ENCODE measurements at places on chromosomes 4 and X.

DNA sequence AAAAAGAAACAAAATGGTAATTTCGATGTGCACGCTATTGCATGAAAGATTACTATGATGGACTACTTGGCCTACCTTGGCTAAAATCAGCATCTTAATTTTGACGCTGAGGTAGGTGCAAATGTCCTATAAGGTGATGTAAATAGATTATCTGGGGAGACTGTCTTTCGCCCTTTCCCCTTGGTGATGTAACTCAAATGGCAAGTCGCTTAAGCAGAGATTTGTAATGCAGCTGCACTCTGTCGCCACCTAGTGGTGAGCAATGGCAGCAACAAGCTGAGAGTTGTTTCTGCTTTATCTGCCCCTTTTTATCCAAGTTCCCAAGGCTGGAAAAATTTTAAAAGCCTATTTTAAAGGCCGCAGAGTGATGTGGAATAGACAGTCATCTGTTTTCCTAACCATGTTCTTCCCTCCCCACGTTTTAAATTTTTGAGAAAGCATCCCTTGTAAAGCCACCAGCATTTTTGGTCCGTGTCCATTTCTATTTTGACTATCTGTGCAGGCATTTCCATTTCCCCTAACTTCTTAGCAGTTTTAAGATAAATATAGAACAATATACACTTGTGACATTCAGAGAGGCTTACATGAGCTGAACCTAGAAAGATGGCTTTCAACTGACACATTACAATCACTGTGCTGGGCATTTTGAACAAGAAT, 62.4 kb upstream of the PDLIM3 start:
- peak; percentile 68 for DNase-seq

DNA sequence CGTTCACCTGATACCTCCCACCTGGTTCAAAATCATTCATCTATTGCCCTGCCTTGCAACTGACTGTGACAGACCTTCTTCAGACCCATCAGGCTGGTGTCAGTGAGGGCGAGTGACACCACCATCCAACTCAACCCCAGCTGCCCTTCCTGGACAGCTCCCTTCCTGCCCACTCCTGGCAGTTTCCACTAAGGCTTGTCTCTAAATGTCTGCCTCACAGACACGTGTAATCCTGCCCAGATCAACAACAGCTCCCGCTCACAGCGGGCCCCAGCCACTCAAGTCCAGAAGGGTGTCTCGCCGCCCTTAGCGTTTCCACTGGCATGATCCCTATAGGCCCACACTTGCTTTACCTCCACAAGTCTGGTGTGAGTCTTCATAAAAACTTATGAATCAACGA, 28.9 kb downstream of the ACSL1 start:
- DNase-seq = no peak

DNA sequence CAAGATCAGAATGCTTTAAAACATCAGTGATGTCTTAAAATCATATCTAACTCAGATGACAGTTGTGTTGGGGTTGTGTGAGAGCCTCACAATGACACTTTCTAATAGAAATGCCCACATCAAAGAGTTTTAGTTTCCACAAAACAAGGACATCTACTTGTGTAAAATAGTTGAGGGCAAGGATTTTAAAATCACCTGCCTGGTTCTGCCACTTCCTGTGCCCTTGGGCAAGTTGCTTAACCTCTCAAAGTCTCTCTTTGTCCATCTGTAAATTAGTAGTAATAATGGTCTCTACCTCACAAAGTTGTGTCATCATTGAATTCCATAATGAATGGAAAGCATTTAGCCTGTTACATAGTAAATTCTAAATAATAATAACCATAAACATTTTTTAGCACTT, 41.9 kb upstream of the RELL1 start:
- DNase-seq = no peak

- DNase-seq = no peak
These were observed 243.8 kb downstream of the PALLD start for GRCh38 chr4:168740691-168741090.

DNA sequence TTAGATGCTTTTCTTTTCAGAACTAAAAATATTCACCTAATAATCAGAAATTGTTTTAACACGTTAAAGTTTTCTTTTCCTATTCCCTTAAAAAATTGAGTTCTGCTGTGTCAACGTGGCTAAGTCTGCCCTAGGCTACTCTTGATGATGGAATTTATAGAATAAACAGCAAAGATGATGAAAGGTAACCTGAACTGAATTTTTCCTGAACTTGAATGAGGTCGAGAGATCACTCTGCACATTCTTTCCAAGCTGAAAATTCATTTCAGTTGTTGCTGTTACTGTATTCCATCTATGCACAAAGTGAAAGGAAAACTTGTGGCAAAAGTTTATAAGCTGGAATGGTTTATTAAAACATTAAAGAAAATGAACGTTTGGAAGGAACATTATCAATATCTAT, 245.9 kb upstream of the GIMD1 start:
- no peak for DNase-seq

DNA sequence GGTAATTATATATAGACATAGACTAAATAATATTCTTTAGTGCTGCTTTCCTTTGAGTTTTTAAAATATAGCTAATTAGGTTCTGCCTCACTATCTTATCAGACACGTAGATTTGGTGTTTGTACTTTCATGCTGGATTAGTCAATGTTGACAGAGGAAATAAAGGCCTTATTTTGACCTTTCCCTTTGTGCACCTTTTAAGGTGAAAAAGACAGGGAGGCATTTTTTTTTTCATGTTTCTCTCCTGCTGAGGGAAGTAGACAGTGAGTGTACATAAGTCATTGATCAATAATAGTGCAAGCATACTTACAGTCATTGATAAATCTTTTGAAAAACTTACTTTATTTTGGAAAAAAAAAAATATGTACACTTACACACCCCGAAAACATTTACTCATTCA, 467.8 kb downstream of the GRXCR1 start:
- no peak for DNase-seq

GRCh38 chr4:1105067-1105466, 8.3 kb downstream of the RNF212 start:
- DNase-seq = no peak

GRCh38 chrX:107716816-107717700, 58.5 kb downstream of the TSC22D3 start:
- DNase-seq = no peak

DNA sequence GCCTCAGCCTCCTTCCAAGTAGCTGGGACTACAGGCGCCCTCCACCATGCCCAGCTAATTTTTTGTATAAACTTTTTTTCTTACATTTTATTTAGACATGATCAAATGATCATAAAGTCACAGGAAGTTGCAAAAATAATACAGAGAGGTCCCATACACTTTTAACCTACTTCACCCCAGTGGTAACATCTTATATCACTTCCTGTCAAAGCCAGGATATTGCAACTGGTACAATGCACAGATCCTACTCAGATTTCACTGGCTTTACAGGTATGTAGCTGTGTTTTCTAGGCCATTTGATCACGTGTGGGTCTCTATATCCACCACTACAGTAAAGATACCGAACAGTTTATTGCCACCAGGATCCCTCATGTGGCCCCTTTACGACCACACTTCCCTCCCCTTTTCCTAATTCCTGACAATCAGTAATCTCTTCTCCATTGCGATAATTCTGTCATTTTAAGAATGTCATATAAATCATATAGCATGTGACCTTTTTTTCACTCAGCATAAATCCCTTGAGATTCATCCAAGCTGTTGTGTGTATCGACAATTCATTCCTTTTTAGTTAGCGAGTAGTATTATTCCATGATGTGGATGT, 18.0 kb downstream of the RPS6KA3 start:
- DNase-seq = no peak

DNA sequence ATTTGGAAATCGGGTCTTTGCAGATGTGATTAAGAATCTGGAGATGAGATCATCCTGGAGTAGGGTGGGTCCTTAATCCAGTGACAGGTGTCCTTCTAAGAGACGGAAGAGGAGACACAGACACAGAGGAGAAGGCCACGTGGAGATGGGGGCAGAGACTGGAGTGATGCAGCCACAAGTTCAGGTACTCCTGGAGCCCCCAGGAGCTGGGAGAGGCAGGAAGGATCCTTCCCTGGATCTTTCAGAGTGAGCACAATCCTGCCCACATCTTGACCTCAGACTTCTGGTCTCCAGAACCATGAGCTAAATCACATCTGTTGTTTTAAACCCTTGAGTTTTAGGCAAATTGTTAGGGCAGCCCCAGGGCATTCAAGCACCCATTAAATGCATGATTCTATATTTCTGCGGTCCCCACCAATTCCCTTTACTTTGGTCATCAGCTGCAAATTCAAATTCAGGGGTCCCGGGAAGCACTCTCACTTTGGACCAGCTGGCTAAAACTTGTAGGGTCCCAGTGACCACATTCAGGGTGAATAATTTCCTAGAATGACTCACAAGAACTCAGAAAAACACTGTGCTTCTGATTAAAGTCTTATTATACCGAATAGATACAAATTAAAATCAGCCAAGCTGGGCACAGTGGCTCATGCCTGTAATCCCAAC, 12.8 kb upstream of the AKAP17A start:
- DNase-seq = no peak

- no peak for DNase-seq
These were observed 23.1 kb upstream of the CAMK2D start for GRCh38 chr4:113784497-113785250.

DNA sequence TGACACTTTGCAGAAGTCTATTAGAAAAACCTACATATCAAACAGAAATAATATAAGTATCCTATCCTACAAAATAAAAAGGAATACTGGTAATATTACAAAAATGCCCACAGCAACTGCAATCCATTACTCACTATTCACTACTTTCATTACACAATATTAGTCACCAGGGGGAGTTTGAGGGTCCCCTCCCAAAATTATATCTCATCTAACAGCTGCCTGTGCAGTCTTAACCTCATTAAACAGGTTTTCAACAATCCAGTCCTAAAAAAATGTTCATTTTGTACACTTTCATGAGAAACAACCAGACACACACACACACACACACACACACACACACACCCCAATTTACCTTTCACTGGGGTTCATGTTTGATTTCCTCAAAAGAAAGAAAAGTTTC, 2.9 kb downstream of the CLOCK start:
- no peak for DNase-seq

DNA sequence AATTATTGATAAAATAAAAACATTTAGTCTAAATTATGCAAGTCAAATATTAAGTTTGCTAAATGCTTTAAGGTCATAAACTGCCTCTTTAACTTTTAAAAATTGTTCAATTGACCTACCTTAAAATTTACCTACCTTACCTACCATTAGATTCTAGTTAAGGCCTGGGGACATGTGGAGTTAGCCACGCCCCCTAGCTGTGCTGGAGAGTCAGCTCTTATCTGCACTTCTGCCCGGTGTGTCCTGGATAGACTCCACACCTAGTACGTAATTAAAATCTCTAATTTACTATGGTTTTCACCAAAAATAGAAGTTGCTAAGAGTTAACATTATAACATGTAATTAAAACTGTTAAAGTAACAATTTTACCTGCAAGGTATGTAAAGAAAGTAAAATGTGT, 22.7 kb downstream of the TENM3 start:
- DNase-seq = no peak

- no peak for DNase-seq
These were observed 602.5 kb downstream of the KCTD8 start for GRCh38 chr4:43846111-43846587.

- no peak for DNase-seq
These were observed 27.6 kb downstream of the MCF2 start for GRCh38 chrX:139680356-139680755.

DNA sequence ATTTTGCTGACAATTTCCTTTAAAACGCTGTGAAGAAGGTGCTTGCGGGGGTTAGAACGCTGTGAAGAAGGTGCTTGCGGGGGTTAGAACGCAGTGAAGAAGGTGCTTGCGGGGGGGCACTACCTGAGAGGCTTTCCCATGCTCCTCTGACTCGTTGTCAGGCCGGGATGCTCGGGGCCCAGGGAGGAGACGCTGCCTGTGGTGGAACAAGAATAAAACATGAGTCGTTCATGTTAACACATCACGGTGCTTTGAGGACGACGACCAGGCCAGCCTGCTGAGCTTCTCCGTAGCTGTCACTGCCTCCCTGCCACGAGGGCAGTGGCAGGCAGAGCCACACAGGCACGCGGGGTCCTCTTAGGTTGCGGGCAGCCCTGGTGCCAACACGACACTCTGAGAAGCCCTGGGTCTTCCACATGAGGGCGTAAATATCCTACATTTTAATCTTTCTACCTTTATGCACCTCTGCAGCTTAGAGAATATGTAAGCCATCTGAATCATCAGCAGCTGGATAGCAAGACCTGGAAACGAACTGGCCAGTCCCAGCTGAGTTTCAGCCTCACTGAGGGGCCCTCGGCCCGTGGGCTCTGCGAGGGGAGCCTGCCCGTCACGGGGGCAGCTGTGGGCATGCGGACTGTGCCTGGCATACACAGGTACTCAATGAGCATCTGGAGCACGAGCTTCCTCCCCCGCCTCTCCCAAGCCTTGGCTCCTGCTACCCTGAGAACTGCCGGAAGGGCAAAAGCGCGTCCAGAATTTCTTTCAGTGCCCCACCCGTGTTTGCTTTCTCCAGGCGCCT, 47.0 kb downstream of the FGFRL1 start:
- DNase-seq = no peak

GRCh38 chr4:64781737-64782326, 372.6 kb upstream of the TECRL start:
- peak; percentile 33 for DNase-seq

- no peak for DNase-seq
These were observed 70.8 kb upstream of the PTCHD1 start for GRCh38 chrX:23263892-23264291.

GRCh38 chrX:97668126-97668525, 784.4 kb downstream of the RPA4 start:
- DNase-seq = no peak

- no peak for DNase-seq
These were observed 73.3 kb downstream of the CRLF2 start for GRCh38 chrX:1139185-1139500.

GRCh38 chr4:75940692-75941253, at the start of gene NAAA:
Gene NAAA (minus strand): TSS chr4:75941013. CDS start chr4:75940949, 64 bp downstream.
- no peak for DNase-seq

- no peak for DNase-seq
These were observed 55.0 kb upstream of the PRDM5 start for GRCh38 chr4:120977435-120977997.

DNA sequence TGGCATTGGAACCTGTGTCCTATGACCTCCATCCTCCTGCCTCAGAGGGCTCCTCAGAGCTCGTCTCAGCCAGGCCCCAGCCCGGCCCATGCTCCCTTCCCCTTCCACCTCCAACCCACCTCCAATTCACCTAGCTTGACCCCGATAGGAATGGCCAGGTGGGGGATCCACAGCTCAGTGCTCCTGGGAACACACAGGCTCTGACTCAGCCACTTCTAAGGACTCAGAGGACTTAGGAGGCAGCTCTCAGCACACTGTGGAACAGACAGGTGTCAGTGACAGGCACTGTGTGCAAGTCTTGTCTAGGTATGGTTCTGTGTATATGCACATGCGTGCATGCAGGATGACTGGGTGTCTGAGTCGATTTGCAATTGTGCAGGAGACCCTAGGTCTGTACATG, 44.8 kb downstream of the PJA1 start:
- DNase-seq = no peak

GRCh38 chr4:82782626-82783345, 15.8 kb downstream of the SCD5 start:
- no peak for DNase-seq

GRCh38 chr4:2285613-2286381, 23.9 kb upstream of the MXD4 start:
- no peak for DNase-seq

GRCh38 chr4:106353786-106354185, 14.8 kb downstream of the GIMD1 start:
- DNase-seq = no peak

All from right renal pelvis (tissue), 4 donors.